ENCODE measurements at places on chromosomes 13 and 19.
A peak's percentile ranks its signal among the peaks of the same experiment; 100 is the strongest.

GRCh38 chr19:49651820-49652550 lies 10.0 kb downstream of the SCAF1 start:
- DNase-seq, result no peak

- no peak for DNase-seq
Observed at GRCh38 chr19:24004166-24004565, 82.8 kb upstream of the ZNF254 start.

DNA sequence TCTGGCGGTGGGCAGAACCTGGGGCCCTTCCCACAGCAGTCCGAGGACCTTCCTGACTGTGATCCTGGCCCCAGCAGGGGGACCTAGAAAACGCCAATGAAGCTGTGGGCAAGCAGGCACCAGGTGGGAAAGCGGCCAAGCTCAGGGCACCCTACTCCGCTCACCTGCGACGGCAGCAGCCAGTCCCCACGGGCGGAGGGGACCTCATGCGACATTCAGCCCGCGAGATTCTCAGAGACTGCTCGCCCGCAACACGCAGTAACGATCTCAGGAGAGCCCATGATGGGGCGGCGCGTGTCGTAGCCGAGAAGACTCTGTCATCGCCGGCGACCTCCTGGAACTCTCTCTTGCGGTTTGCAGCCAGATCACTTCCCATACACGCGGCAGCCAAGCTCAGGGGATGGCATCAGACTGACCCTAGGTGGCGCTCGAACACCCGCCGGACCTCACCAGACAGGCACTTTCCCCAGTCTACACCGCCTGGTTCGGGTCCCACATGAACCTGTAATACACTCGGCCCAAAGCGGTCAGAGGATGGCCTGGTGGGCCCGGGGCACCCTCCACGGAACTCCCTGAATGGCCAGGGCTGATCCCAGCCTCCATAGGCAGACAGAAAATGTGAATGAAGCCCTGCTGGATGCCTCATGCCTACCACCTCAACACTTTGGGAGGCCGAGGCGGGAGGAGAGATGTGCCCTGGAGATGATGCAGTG lies 26.5 kb downstream of the MAN2B1 start:
- no peak for DNase-seq

GRCh38 chr13:40786568-40786996 lies 2.8 kb upstream of the SLC25A15 start:
- DNase-seq, result no peak

DNA sequence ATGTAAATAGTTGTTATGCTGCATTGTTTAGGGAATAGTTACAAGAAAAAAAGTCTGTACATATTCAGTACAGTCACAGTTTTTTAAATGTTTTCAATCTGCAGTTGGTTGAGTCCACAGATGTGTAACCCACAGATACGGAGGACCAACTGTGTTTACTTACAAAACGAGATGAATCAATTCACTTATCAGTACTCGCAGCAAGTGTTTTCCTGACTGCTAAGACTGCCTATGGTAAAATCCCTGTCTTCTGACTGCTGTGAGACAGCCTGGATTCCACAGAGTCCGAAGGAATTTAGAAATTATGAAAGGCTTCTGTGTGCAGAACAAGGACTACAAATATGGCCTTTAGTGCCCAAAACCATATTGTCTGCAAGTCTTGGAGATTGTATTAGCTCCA lies 45.7 kb upstream of the C1QTNF9 start:
- DNase-seq, result no peak

- no peak for DNase-seq
Observed at GRCh38 chr13:83815598-83815997, 66.7 kb downstream of the SLITRK1 start.

DNA sequence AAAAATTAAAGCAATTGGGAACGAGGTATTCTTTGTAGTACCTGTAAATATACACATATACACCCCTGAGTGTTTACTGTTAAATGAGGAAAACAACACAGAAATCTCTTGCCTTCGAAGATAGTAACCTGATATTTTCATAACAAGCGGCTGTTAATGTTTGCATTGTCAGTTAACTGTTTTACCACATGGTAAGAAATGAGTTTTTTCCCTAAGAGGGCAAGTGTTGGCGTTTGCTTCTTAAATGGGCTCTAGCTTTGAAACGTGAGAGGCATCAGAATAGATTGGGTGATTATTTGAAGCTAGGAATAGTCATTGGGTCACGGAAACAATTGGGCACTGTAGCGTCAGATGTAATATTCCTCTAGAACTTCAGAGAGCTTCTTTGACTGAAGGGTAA lies 22.0 kb upstream of the UPF3A start:
- no peak for DNase-seq

- no peak for DNase-seq
Observed at GRCh38 chr13:50401049-50401505, 385.8 kb downstream of the KCNRG start.

DNA sequence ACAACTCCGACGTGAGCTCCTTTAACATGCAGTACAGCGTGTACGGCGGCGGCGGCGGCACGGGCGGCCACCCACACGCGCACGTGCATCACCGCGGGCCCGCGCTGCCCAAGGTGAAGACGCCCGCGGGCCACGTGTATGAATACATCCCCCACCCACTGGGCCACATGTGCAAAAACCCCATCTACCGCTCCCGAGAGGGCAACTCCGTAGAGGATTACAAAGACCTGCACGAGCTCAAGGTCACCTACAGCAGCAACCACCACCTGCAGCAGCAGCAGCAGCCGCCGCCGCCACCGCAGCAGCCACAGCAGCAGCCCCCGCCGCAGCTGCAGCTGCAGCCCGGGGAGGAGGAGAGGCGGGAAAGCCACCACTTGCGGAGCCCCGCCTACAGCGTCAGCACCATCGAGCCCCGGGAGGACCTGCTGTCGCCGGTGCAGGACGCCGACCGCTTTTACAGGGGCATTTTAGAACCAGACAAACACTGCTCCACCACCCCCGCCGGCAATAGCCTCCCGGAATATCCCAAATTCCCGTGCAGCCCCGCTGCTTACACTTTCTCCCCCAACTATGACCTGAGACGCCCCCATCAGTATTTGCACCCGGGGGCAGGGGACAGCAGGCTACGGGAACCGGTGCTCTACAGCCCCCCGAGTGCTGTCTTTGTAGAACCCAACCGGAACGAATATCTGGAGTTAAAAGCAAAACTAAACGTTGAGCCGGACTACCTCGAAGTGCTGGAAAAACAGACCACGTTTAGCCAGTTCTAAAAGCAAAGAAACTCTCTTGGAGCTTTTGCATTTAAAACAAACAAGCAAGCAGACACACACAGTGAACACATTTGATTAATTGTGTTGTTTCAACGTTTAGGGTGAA lies 6.6 kb downstream of the SLITRK5 start:
- no peak for DNase-seq

DNA sequence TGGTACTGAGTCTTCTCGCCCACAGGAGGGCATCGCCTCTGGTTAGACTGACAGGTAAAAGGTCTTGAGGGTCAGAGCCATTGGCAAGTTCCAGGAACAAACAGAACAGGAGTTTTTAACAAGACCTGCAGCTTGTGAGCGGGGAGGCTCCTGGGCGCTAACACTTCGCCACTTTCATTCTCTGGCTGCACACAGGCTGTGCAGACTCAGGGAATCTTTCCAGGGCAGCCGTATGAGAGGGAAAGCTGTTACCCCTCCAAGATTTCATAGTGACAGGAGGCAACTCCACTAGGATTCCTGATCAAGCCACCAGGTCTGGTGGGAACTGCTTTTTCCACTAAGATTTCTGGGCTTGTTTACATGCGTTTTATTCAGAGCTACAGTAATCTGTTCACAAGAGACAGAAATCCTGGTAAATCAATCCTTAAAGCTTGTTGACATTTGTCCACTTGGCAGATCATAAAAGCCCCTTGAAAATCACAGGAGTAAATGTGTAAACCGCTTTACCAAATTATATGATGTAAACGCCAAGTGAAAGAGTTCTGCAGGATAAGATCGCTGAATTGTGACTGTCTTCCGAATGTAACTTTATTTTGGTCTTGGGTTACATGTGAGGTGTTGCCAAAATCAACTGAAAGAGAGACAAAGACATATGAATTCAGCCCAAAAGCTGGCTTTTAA lies 190.6 kb downstream of the MZT1 start:
- no peak for DNase-seq

GRCh38 chr13:112095354-112095753 lies 28.4 kb downstream of the SOX1 start:
- DNase-seq, result no peak

GRCh38 chr19:54309811-54310210 lies 3.2 kb downstream of the LILRA5 start:
- DNase-seq, result no peak

DNA sequence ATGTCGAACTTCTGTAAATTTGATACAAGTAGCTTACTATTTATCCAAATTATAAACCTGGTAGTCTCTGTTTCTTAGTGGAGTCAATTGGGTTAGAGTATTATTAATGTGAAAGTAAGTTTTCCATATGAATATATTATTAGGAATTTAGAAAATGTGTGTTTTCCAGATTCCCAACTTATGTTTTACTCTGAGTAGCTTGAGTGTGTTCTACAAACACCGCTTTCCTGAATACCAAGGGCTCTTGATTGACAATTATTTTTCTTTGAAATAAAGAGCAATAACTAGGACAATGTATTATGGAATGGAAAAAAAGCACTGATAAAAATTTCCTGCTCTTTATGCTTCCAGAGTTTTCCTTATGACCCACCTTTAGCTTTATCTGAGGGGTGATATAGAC lies 233.6 kb downstream of the POSTN start:
- no peak for DNase-seq

DNA sequence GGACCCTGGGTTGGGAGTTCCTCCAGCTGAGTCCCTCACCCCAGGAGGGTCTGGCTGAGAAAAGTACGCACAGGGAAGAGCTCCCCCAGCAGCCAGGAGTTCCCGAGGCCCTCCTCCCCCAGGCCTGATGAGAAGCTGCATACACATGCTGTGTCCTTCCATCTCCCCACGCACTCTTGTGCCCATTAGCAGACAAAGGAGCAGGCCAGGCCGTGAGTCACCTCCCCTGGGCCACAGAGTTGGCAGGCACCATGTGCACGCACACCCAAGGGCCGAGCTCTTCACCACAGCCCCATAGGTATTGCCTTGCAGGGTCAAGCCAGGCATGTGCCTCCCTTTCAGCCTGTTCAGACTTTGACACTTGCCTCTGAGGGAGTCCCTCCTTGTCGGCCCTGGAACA lies 17.5 kb downstream of the MAU2 start:
- DNase-seq, result no peak

DNA sequence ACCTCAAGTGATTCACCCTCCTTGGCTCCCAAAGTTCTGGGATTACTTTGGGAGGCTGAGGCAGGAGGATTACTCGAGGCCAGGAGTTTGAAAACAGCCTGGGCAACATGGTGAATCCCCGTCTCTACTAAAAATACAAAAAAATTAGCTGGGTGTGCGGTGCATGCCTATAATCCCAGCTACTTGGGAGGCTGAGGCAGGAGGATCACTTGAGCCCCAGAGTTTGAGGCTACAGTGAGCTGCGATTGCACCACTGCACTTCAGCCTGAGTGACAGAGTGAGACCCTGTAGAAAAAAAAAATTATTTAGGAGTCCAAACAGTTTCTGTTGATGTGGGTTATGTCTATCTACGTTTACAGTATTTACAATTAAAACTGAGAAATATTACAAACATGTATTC lies 6.7 kb downstream of the FOXA3 start:
- DNase-seq, result no peak

DNA sequence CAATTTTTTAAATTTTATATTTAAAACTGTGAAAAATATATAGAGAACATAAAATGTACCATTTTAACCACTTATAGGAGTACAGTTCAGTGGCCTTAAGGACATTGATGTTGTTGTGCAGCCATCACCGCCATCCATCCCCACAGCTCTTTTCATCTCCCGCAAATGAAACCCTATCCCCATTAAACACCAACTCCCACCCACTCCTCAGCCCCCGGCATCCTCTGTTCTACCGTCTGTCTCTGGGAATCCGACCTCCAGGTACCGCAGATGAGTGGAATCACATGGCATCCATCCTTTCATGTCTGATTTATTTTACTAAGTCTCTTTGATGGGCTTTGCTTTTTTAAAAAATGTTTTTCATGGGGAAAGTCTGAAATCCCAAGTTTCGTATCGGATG lies 23.8 kb upstream of the SMIM17 start:
- DNase-seq, result no peak

DNA sequence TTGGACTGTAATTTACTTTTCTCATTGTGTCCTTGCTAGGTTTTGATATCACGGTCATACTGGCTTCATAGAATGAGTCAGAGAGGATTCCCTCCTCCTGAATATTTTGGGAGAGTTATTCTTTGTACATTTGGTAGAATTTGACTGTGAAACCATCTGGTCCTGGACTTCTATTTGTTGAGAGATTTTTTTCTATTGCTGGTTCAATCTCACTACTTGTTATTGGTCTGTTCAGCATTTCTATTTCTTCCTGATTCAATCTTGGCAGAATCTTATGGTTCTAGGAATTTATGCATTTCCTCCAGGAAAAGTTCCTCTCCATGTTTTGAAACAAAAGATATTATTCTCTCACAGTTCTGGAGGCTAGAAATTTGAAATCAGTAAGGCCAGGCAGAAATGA lies 4.9 kb upstream of the CD33 start:
- DNase-seq, result no peak

GRCh38 chr19:19185853-19186740 lies 5.9 kb downstream of the BORCS8 start:
- peak; percentile 53 for DNase-seq

DNA sequence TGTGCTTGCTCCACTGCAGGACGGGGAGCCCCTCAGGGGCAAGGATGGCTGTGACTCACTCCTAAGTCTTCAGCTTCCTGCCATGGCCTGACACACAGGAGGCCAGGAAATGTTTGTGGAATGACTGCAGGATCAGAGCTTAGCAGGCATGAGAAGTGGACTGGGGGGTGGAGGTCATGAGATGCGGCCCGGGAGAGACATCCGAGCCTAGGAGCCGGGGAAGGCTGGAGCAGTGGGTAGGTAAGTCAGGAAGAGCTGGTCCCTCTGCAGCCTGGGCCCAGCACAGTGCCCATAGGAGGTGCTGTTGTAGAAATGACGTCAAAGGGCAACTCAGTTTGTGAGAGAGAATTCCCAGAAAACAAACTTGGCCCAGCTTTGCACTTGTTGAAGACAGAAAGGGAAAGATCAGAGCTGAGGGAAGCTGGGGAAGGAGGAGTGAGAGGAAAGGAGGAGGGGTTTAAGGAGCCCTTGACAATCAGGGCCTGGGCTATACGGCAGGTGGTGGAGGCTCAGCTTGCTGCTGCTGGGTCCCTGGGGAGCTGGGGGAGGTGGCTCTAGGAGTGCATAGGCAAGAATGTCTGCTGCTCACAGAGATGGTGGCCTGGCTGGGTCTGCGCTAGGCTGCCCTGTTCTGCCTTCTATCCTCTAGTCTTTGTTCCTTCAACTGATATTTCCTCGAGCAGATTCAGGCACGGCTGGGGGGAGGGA lies 18.5 kb downstream of the POU2F2 start:
- no peak for DNase-seq

DNA sequence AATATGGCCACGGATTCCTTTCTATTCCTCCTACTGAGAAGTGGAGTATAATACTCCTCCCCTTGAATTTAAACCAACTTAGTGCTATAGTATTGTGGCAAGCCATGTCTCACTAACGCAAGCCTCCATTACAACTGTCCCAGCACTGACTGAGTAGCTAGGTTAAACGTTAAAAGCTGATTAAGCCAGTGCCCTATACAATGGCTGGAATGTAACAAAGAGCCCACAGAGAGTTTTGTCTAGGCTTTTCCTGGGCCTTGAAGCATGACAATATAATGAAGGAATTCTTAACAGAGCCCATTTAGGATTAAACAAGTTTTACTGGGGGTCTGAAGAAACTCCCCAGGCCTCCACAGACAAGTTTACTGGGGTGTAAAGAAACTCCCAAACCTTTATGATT lies 254.5 kb upstream of the DACH1 start:
- no peak for DNase-seq

- no peak for DNase-seq
Observed at GRCh38 chr19:7152568-7152967, 83.1 kb downstream of the ZNF557 start.

- no peak for DNase-seq
Observed at GRCh38 chr13:113746143-113746525, 12.9 kb upstream of the TMEM255B start.
